Endothelial cell of umbilical vein (primary cell): ENCODE measurements at places on chromosomes 6 and 20. TPM values are rescaled to one million over a fixed set of nuclear protein-coding genes. Genes with fewer than 3 reads are reported as not detected.

The OR2J3 gene
- total RNA-seq, result not detected in 2 replicates

The BPHL gene
- 14.8 and 16.6 TPM in 2 replicates for total RNA-seq

The ADGB gene
- not detected in 2 replicates for total RNA-seq

The TP53TG5 gene
- total RNA-seq, result not detected in 2 replicates

The FRMD1 gene
- not detected in 2 replicates for total RNA-seq

The BHLHE23 gene
- not detected in 2 replicates for total RNA-seq

The ZC2HC1B gene
- total RNA-seq, result not detected in 2 replicates

The COL9A1 gene
- total RNA-seq, result not detected in 2 replicates

The NRN1 gene
- 25.6 and 26.2 TPM in 2 replicates for total RNA-seq

The STMND1 gene
- total RNA-seq, result not detected in 2 replicates

The TMEM74B gene
- 0.67 and 1.1 TPM in 2 replicates for total RNA-seq

The TRIM31 gene
- not detected in 2 replicates for total RNA-seq

The PCK1 gene
- not detected in 2 replicates for total RNA-seq

The GNRH2 gene
- total RNA-seq, result 1.7 and 1.9 TPM in 2 replicates

The CPNE5 gene
- total RNA-seq, result 18.8 and 32.1 TPM in 2 replicates

The NFYA gene
- 29.0 and 30.9 TPM in 2 replicates for total RNA-seq

- no peak for DNase-seq
These were observed 153.1 kb upstream of the INSM1 start for GRCh38 chr20:20214757-20215275.

GRCh38 chr20:38209054-38209675, 44.1 kb upstream of the TGM2 start:
- DNase-seq, result no peak

DNA sequence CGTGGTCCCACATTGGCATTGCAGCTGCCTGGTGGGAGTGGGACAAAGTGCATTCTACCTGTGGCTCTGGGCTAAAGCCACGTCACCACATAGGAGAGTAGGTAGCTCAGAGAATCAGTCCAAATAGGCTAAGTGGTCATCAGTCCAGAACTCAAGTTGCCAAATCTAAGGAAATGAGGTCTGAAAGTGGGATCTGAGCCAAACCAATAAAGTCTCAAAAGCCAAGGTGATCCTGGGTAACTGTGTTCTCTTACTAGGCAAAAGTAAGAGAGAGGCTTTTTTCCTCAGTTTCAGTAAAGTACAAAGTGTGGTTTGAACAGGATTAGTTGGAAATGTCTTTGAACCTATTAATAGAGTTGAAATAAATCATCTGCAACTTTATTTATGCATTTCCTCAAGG, 68.6 kb upstream of the CNKSR3 start:
- DNase-seq, result no peak

DNA sequence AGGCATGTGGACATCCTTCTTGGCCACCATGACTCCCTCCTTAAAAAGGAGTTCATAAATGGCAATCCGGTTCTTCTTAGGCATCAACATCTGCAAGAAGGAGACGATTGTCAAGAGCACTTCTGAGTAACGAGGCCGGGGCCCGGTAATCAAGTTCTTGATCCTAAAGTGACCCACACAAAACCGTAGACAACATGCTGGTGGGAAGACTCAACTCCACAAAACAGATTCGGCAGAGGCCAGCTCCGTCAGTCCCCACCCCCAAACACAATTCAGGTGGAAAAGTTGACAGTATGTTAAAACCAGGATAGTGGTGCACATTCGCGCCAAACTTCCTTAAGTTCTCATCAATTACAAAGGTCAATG, 754 bp downstream of the RPS10 start:
- DNase-seq, result no peak

GRCh38 chr6:154615483-154616025, 105.1 kb upstream of the CNKSR3 start:
- DNase-seq, result peak; percentile 27

- peak; percentile 85 for DNase-seq
These were observed 728 bp upstream of the TRIM39 start for GRCh38 chr6:30325873-30326525.

- DNase-seq, result no peak
These were observed 32.3 kb upstream of the OVOL2 start for GRCh38 chr20:18090044-18090443.

DNA sequence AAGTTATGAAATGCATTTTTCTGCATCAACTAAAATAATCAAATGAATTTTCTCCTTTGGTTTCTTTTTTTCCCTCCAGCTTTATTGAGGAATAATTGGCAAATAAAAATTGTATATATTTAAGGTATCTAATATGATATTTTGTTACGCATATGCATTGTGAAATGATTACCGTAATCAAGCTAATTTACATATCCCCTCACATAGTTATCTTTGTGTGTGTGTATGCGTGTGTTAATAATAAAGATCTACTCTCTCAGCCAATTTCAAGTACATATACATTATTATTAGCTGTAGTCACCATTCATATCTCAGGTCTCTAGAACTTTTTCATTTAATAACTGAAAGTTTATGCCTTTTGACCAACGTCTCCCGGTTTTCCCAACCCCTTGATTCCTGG, 61.1 kb downstream of the SYCP2L start:
- DNase-seq, result no peak

DNA sequence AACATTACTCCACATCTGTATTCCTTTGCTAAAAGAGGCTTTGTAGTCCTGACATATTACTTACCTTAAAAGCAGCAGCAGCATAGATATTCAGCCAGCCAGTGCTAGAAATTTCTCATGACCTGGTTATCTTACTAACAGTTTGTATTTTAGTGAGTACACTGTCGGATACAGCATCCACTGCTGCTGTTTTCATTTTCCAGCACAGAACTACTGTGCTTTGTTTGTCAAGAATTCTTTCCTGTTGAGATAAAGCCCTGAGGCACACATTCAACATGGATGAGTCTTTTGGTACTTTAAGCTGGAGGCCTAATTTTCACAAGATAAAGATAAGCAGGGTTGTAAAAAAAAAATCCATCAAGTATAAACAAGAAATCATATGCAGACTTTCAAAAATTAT, 311.2 kb upstream of the OPRM1 start:
- DNase-seq, result no peak

DNA sequence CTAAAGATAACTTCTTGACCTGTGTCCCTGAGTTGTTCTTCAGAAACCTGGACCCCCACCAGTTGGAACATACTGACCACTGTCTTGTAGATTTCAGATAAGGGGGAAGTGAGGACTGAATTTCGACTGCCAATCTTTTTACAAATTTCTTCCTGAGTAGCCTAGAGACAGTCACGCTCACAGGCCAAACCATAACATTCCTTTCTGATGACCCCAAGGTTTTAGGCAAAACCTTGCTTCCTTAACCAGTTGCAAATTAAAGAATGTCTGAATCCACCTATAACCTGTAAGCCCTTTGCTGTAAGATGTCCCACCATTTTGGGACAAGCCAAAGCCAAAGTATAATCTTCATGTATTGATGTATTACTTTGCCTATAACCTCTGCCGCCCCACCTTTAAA, 306.9 kb downstream of the LRFN2 start:
- DNase-seq, result no peak

DNA sequence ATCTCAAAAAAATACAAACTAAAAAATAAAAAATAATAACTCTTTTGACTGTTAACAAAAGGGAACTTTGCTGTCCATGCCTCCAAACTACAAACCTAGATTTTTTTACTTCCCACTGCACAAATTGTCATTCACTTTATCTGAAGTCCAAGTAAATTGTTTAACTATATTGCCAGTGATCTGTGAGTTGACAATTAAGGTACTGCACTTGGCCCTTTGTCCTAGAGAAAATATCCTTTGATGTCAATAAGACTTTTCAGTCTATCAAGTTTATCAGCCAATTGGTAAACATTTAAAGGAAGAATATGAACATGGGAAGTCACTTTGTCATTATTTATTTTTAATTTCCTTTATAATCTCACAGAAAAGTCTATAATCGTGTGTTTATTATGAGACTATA, 19.3 kb upstream of the EPB41L2 start:
- DNase-seq, result no peak

DNA sequence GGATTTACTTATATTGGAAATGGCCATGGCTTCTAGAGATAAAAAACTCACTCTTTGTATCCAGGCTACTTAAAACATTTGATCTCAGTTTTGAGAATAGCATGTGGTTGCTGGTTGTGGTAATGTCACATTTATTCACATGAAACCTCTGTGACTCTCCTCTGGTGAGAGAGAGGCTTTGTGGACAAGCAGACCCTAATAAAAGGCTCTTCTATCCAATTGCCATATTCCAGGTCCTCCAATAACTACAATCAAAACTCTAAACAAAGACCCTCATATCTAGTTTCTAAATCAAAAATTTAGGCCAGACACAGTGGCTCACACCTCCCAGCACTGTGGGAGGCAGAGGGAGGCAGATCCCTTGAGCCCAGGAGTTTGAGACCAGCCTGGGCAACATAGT, 176.3 kb upstream of the LAMP5 start:
- no peak for DNase-seq

DNA sequence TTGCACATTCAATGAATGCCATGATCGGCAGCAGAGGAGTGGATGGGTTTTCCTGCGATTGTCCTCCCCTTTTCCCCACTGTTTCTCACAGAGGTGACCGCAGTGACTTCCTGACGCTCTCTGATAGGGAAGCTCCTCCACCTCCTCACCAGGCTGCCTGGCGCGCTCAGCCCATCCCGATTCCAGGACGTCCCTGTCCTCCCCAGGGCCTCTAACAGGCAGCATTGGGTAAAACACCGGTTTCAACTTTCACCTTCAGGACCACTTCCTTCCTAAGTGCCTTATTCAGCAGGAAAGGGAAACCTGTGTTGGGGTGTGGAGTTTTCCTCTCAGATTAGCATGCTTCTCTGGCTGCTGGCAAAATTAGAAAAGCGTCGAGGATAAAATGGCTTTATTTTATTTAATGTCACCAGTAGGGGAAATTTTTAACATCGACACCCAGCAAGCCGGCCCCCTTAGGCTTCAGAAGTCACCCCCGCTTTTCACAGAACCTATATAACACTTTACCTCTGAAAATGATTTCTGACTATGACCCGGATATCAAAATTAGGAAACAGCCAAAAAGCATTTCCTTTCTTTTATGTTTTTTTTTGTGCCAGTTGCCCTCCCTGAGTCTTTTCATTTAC, 570.4 kb upstream of the GJE1 start:
- DNase-seq, result peak; percentile 75

- peak; percentile 39 for DNase-seq
These were observed 216.2 kb downstream of the NFATC2 start for GRCh38 chr20:51326201-51326819.

- peak; percentile 24 for DNase-seq
These were observed 725 bp upstream of the ISM1 start for GRCh38 chr20:13220194-13220903.

DNA sequence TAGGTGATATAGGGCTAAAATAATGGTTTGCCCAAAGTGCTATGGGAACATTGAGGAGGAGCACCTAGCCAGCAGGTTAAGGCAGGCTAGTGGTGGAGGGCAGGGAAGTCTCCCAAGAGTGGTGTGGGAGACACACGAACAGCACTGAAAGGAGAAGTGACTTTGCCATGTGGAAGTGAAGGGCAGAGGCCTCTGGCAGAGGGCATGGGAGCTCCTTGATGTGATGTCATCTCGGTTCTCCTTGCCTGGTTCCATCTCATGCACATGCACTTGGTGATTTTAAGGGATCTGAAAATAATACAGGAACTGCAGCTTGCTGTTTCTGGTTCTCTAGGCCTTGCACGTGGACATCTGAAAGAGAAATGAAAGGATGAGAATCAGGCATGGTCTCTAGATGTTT, 4.7 kb upstream of the MAP3K4 start:
- DNase-seq, result no peak

GRCh38 chr6:149988550-149989346, 25.0 kb downstream of the ULBP1 start:
- DNase-seq, result no peak

GRCh38 chr6:111813237-111813636, 60.0 kb downstream of the FYN start:
- DNase-seq, result no peak

GRCh38 chr20:61263084-61263695, 11.1 kb downstream of the CDH4 start:
- no peak for DNase-seq

- peak; percentile 89 for DNase-seq
These were observed 225.4 kb downstream of the PRL start for GRCh38 chr6:22071270-22072041.

- DNase-seq, result peak; percentile 72
These were observed 14.3 kb downstream of the KLHL31 start for GRCh38 chr6:53651205-53651763.

DNA sequence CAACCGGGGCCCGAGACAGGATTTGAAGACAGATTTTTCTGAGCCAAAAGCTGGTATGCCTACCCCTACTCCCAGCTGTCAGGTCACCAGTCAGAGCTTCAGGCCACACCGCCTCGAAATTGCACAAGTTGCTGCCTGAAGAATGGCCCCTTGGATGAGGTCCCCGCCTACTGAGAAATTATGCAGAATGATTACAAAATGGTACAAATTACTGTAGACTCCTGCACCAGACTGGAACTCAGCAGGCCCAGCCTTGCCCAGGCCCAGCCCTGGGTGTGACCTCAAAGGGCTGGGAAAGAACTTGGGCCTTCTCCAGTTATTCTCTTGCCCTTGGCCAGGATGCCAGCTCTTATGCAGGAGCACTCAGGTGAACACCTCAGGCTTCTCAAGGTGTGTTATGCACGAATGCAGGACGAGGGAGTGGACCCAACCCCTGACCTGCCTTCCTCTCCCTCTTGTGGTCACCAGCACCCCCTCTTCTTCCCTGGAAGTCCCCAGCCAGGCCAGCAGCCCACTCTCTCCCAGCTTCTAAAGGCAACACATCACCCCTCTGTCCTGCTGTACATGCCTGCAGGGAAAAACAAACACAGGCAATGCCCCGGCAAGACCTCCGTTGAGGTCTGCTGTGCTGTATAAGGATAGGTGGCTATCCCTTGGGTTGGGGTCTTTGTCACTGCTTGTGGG, 88.7 kb upstream of the NAA20 start:
- DNase-seq, result no peak

- DNase-seq, result no peak
These were observed 28.1 kb downstream of the PYGB start for GRCh38 chr20:25275813-25276532.

DNA sequence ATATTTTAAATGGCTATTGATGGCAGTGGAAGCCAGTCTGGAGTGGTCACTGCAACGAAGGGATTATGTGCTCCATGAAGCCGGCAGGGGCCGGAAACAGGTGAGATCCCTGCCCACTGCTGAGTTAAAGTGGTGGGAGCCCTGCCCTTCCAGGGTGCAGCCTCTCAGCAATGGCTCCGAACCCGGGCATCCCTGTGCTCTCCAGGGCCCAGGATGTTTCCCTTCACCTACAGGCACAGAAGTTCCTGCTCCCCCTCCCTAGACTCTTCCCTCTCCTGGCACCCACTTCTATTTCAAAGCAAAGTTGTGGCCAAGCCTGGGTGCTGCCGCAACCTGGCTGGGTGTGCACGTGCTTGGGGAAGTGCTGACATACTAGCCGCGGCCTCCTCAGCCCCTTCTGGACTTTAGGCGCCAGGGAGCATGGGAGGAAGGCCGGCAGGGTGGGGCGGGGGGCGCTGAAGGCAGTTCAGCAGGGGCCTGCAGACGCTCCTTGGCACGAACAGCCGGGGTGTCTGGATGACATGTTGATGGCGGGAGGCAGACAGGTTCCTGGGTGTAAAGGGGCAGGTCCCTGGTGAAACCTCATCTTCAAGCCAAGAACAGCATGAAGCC, 452.3 kb downstream of the HTR1B start:
- DNase-seq, result no peak

- no peak for DNase-seq
These were observed 258.3 kb downstream of the NFATC2 start for GRCh38 chr20:51284176-51284575.

GRCh38 chr6:18493925-18494324, 106.8 kb downstream of the RNF144B start:
- DNase-seq, result no peak

- DNase-seq, result no peak
These were observed 889 bp upstream of the CHMP4B start for GRCh38 chr20:33810259-33810658.

- DNase-seq, result no peak
These were observed 248.4 kb upstream of the HSF2 start for GRCh38 chr6:122151066-122151465.
